ENCODE measurements at places on chromosomes 2 and 18.
A peak's percentile ranks its signal among the peaks of the same experiment; 100 is the strongest.

- peak; percentile 16 for DNase-seq
Observed at GRCh38 chr2:154623819-154624218, 74.7 kb upstream of the KCNJ3 start.

DNA sequence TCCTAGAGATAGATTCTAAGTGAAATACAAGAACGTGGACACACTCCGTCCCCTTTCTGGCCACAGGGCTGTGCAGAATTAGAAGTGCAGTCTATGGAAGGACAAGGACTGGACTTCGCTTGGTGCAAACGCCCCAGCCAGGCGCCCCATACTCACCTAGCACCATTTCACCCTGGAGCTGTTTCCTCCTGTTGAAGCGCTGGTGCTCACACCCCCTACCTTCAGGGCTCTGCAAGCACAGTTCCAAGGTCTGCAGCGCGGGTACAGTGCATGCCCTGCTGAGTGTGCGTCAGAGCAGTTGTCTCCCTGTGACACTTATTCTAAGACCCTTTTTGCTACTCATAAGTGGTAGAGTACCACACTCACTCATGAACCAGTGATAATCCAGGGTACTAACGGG is 3.0 kb downstream of the HPCAL1 start:
- no peak for DNase-seq

GRCh38 chr2:189658306-189659212 is 2.7 kb upstream of the ASNSD1 start:
- DNase-seq = no peak

DNA sequence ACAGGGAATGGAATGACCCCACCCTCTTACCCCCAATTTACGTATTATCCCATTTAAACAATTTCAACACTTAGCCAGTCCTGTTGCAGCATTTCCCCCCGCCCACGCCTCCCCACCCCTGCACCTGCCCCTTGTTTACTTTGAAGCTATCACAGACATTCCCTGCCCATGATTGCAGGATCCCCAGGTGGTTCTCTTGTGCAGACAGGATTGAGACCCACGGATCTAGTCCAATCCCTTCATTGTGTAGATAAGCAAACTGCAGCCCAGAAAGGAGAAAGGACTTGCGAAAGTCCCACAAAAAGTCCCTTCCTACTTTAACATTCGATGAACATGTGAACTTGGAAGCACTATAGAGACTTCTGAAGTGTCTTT is 38.9 kb downstream of the TMEM17 start:
- no peak for DNase-seq

DNA sequence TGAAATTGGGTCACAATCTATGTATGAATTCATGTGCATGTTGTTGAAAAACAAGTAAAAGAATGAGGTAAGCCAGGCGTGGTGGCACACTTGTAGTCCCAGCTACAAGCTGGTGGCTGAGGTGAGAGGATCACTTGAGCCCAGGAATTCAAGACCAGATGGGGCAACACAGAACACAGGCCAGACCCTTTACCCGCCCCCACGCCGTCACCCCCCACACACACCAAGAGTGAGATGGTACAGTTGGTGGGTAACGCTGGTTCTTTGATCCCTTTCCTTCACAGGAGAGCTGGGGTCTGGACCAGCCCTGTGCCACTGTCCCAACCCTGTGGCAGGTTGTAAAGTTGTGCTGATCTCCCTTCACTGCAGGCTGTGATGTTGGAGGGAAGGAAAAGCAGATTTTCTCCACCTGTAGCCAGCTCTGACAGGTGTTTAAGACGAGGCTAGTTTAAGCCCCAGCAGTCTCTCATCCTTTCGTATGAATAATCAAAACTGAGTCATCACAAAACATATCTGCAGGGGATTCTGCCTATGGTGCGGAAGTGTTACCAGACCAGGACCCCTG is 13.6 kb downstream of the B3GNT2 start:
- DNase-seq = no peak

DNA sequence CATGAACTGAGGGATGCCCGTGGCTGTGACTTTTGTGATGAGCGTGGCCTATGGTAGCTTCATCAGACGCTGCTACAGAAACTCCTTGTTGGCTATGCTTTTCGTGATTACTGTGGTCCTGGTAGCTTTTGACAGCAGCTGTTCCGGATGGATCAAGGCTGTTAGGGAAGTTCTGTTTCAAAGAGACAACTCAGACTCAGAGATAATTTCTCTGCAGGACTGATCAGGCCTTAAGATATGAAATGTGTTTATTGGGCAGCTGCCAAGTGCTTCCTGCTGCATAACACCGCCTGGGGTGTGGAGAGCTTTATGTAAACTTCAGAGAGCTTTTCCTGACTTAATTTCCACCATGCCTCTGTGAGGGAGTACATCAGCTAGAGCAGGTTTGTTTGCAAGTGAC is 243.8 kb downstream of the TSN start:
- DNase-seq = no peak

- no peak for DNase-seq
Observed at GRCh38 chr18:6010284-6010683, 115.0 kb upstream of the TMEM200C start.

- DNase-seq = no peak
Observed at GRCh38 chr18:79953971-79954651, 2.7 kb upstream of the SLC66A2 start.

- no peak for DNase-seq
Observed at GRCh38 chr2:16614314-16614860, 51.2 kb downstream of the CYRIA start.

GRCh38 chr2:38765149-38765548 is 12.9 kb upstream of the GEMIN6 start:
- DNase-seq = no peak

GRCh38 chr2:177595126-177595845 is 202.7 kb downstream of the AGPS start:
- no peak for DNase-seq

- DNase-seq = no peak
Observed at GRCh38 chr2:19887510-19887909, 14.3 kb downstream of the TTC32 start.

DNA sequence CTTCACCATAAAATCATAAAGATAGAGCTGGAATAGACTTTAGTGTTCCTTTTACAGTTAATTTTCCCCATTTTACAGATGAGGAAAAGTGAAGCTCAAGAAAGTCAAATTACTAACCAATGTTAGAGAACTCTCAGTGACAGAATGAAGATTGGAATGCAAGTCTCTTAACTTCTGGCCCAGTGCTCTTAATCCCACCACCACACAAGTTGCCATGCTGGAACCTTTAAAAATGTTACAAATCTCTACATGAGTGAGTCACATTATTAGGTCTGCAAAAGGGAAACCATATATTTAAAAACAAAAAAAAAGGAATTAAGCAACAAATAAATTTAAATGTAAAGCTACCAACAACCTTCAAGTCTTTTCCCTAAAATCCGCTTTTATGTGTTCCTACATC is 3.5 kb downstream of the NCKAP1 start:
- no peak for DNase-seq

GRCh38 chr2:179532863-179533278 is 268.2 kb upstream of the SESTD1 start:
- no peak for DNase-seq

DNA sequence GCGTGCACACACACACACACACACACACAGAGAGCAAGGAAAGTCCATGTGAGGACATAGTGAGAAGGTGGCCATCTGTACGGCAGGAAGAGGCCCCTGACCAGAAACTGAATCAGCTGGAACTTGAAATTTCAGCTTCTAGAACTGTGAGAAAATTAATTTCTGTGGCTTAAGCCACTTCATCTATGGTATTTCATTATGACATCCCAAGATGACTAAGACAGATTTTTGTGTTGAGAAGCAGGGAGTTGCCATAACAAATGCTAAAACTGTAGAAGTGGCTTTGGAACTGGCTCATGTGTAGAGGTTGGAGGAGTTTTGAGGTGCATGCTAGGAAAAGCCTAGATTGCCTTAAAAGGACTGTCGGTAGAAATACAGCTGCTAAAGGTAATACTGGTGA is 63.4 kb upstream of the ZBTB7C start:
- DNase-seq = no peak

DNA sequence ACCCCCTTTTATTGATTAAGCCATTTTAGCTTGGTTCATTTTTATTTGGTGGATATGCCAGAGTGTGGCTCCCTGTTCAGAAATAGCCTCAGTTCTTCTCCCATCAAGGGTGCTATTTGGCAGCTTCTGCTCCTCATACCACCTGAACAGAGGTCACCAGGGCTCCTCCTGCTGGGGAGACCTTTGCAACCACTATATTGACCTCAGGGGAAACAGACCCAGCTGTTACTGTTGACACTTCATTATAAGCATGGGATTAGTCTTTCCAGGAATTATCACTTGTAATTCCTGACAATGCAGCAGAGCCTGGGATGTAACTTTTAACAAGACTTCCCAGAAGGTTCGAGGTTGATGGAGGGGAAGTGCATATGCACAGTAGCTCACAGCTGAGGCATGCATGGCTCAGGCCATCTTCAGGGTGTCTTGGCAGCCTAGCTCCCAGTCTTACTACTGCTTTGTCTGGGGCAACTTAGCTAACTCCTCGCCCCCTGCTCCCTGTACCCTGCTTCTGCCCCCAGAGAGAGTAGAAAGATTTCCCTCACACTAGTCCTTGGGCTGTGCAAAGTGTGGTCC is 239.4 kb upstream of the SPRED2 start:
- no peak for DNase-seq

DNA sequence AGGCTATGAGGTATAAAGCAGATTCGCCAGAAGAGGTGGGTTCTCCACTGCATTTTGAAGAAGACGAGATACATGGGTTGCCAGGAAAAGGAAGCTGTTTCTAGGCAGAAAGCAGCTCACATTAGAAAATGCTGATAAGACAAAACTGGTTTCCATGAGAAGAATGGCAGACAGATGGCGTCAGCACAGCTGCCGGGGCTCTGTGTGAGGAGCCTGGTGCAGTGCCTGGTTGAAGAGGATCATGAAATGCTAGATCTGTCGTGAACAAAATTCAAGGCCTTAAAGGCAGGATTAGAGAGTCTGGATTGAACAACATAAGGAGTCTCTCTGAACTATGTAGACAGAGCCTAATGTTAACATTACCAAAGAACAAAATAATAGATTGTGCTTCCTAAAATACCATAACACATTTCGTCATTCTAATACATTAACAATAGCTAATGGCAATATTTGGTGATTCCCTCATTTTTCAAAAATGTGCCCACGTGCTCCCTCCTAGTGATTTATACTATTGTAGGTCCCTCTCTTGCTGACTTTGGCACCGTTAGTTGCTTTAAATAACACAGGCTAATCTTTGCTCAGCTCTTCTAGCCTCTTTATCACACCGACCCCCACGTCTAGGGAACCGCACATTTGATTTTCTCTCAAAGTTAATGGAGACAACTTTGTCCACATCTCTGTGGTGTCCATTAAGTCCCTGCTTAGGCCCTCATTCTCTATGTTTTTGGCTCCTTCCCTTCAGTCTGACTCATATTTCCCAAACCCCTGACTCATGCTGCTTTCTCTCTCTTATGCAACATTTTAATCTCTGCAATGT is 38.2 kb downstream of the EFEMP1 start:
- no peak for DNase-seq

GRCh38 chr2:1793001-1793867 is 48.9 kb upstream of the PXDN start:
- no peak for DNase-seq

DNA sequence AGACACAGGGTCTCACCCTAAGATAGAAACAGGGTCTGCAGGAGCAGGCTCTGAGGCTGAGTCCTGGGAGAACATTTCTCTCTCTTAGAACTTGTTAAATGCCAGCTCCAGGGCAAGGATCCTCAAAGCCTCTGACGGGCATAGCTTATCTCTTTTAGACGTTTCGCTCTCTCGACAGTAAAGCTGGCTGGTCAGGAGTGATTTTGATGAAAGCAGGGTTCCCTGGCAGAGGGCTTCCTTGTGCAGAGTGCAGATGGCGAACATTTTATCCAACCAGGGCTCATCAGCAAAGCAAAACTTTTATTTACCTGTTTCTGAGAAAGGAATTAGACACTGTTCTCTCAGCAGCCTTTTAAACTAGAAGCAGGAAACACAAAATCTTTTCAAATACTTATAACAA is 350.8 kb downstream of the ALK start:
- DNase-seq = no peak

DNA sequence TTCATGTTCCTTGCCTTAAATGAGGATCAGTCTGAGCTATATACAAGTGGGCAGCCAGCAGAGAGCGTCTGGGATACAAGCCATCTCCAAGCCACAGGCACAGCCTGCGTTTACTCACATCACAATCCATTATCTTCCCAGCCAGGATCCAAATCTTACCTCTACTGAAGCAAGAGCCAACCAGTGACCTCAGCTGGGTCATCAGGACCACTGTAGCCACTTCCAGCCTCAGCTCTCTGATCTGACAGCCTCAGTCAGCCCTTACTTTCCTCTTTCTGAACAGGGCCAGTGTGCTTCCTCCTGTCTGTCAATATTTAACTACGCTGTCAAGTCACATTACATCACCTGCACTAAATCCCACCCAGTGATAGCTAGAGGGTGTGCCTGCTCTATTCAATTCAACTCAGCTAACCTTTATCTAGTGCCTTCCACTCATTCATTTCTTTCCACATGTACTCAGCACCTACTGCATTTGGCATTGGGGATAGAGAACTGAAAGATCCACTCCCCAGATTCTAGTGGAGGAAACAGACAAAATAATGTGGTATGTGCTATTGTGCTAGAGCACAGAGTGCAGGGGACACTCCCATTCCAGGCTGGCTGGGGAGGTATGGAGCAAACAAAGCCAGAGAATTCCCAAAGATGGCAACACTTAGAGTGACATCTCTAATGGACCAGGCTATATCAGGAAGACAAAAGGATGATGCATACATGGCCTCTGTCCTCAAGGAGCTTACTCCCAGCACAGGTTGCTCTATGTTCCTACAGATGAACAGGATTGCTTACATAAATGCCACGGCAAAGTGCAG is 146.5 kb downstream of the NCKAP5 start:
- DNase-seq = no peak

DNA sequence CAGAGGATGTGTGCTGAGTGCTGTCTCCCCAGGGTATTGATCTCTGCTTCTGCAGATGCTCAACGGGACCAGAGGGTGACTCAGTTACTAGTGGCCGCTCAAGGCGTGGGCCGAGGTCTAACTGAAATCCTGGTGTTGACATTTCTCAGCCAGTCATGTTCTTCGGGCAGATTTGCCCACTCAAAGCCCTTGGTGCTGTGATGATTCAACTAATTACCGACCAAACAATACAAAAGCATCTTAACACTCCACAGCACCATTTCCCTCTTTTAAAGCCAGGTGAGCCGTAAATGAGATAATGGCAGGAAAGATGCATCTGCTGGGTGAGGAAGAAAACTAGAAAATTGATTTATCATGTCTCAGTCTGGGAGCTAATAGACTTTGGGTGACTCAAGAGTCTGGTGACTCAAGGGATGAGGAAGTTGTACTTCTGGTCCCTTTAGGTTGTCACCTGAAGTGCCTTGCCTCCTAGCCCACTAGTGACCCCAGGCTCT is 32.7 kb upstream of the PRLH start:
- DNase-seq = no peak

DNA sequence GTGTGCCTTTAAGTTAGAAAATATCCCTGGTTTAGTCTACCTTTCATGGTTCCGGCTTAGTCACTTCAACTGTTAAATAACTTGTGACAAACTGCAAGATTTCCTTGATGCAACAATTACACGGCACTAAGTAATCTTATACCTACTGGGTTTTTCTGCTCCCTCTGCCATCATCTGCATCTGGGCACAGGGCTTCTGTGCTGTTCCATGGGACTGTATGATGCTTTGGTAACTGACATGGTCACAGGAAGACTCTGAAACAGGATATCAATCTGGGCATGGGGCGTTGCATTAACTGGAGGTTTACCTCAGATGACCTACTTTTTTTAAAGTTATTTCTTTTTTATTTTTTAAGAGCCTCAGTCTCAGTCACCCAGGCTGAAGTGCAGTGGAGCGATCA is 365.4 kb downstream of the SS18 start:
- no peak for DNase-seq

GRCh38 chr2:191350826-191351225 is 105.6 kb downstream of the MYO1B start:
- no peak for DNase-seq

Measured in nucleus accumbens (tissue), 56 donors.